IPS-NIHi11 (cell line): ENCODE measurements at places on chromosomes 6 and 20.

DNA sequence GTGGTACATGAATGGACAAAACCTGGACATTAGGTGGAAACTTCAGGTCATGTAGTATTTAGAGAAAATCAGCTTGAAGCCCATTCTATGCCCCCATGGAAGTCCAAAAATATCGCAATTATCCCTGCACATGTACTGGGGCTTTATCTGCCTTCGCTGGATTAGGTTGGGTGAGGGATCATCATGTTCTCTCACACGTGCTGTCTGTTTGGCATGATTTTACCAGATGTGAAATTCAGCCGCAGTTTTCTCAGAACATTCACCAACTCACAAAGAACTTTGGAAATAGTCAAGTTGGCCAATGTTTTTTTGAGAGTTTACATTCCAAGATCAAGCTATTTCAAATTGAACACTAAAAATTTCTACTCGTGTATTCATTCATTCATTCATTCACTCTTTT is 459.8 kb upstream of the CITED2 start:
- no peak for DNase-seq

- DNase-seq: no peak
Observed at GRCh38 chr20:34164381-34164984, 52.4 kb upstream of the EIF2S2 start.

DNA sequence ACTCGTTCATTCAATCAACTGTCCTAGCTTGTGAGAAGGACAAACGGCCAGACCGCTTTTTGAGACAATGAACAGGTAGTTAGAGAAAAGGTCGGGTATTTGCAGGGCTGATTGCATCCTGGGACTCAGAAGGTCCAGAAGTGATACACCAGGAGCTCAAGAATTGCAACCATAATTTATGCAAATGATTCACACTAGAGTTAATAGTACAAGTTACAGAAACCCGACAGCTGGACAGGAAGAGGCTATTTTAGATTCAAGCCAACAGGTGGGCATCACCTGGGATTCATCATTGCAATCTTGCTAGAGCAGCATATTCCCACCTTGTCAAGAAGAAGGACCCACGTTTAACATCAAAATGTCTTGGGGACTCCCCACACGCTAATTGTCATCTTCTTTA is 83.5 kb downstream of the TNFAIP3 start:
- no peak for DNase-seq

DNA sequence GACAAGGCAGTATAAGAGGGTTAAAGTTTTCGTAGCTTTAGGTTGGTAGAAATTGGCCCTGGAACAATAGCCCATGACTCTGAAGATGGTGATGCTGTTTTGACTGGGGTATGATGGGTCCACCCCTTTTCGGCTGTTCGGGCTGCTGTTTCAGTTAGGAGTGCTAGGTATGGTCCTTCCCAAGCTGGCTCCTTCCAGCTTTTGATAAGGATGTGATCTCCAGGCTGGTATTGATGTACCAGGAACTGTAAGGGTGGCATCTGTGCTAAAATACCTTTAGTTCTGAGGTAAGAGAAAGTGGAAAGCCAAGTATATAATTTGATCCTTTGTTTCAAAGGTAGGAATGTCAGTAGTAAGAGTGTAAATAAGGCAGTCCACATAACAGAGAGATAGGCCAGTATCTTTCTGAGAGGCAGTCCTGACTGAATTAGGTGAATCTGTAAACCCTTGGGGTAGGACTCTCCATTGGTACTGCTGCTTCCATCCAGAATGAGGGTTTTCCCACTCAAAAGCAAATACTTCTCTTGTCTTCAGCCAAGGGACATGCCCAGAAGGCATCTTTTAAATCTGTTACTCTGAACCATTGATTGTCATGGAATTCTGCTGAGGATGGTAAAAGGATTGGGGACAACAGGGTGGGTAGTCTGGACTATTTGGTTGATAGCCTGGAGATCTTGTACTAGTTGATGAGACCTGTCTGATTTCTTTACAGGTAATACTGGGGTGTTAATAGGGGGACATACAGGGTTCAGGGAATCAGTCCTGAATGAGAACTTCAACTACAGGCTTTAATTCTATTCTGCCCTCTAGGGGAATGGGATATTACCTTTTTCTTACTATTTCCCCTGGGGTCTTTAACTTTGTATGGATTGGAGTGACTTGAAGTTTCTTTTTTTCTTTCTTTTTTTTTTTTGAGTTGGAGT is 6.1 kb upstream of the ZNFX1 start:
- DNase-seq: no peak

DNA sequence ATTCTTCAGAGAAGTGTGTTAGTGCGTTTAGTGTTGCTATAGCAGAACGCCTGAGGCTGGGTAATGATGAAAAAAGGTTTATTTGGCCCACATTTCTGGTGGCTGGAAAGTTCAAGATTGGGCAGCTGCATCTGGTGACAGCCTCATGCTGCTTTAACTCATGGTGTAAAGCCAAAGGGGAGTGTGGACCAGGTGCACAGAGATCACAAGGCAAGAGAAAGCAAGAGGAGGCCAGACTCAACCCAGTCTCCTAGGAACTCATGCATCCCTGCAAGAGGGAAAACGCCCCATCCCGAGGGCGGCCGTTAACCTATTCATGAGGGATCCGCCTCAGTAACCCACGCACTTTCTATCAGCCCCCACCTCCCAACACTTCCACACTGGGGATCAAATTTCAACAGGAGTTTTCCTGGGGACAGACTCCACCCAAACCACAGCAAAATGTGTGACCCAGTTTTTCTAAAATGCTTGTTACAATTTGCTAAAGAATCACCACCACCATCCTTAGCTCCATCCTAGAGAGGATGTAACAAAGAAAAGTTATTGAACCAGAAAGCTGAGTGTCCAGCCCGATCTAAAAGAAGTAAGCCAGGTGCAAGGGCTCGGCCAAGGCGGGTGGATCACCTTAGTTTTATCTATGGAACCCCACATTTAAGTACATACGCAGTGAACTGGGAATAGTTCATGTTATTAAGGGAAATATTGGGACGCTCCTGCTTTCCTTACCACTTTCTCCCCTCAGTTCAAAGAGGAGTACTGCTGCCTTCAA is 164.8 kb downstream of the QKI start:
- peak; percentile 25 for DNase-seq

- no peak for DNase-seq
Observed at GRCh38 chr20:56324806-56325205, 34.0 kb upstream of the FAM210B start.

- DNase-seq: no peak
Observed at GRCh38 chr6:45584127-45584526, 206.4 kb upstream of the SUPT3H start.

GRCh38 chr6:88840796-88841539 is 122.5 kb downstream of the RNGTT start:
- DNase-seq: no peak

DNA sequence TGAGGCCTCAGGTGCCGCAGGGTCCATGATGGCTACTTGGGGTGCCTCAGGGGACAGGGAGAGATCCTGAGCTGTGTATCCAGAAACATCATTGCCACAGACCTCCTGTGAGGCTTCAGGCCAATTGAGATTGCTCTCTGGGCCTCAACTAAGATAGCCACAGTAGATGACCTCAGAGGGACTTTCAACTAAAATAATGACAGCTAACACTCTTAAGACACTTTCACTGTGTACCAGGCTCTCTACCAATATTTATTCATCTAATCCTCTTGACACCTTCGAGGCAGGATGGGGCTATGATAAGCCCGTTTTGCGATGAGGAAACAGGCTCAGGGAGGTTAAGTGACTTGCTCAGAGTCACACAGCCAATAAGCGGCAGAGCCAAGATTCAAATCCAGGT is 10.7 kb downstream of the RIMS4 start:
- no peak for DNase-seq

DNA sequence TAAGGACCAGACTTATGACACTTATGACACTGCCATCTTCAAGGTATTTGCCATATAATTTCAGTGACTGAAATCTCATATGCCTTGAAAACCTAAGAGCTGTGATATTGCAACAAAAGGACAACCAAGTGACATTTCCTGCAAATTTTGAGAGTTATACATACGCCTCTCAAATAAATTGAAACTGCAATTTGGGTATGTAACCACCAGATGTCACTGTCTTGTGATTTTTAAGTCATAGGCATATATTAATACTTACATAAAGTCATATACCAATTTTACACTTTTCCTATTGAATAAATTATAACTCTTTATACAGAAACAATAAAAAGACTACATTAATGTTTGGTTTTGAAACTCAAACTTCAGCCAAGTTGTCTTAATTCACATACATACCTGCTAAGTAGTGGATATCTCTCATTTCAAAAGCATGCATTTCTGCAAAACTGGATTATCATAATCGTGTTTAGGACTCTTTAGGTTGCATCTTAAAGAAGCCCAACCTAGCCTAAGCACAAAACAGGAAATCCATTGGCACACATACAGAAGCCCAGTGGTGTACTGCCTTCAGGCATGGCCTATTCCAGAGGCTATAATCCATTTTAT is 180.2 kb downstream of the PACRG start:
- no peak for DNase-seq

GRCh38 chr20:4267242-4267641 is 251.9 kb upstream of the RNF24 start:
- no peak for DNase-seq

DNA sequence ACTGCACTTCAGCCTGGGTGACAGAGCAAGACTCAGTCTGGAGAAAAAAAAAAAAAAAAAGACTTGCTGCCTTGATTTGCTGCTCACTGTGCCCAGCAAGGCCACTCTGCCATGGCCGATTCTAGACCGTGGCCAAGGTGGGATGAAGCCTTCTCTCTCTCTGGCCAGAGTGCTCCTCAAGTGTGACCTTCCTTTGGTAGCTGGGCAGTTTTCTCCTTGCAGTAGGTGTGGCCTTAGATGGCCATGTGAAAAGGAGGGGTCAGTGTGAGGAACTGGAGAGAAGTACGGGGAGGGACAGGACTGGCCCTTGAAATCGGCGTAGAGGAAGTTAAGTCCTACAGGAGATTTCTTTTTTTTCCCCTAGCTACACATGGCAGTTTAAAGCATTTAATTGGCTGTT is 272.0 kb downstream of the ARID1B start:
- no peak for DNase-seq

GRCh38 chr6:140414966-140415620 is 1040.6 kb upstream of the CITED2 start:
- peak; percentile 16 for DNase-seq

DNA sequence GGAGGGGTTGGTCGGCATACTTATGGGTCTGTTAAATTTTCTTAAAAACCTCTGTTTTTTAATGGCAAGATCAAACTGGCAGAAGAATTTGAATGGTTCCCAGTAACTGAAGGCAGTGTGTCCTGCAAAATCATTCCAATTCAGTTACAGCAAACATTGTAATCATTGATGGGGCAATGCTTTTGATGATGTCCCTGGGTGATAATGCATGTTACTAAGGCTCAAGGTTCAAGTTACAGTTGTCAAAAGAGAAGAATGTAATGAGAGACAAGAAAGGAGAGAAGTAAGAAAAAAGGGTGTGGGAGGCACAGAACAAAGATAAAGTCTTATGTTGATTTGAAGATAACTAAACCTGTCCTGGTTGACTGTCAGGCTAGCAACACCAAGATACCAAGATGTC is 54.9 kb downstream of the CEP162 start:
- no peak for DNase-seq

- DNase-seq: no peak
Observed at GRCh38 chr6:13178107-13178506, 150.2 kb downstream of the TBC1D7 start.

- no peak for DNase-seq
Observed at GRCh38 chr20:5221061-5221430, 94.2 kb downstream of the CDS2 start.

GRCh38 chr6:75747152-75747992 is 1.7 kb upstream of the MYO6 start:
- no peak for DNase-seq

GRCh38 chr6:167285077-167285770 is 5.9 kb upstream of the UNC93A start:
- DNase-seq: no peak

GRCh38 chr20:44399446-44399845 is 43.9 kb downstream of the HNF4A start:
- no peak for DNase-seq

GRCh38 chr6:7881765-7882500 is 28.7 kb downstream of the TXNDC5 start:
- DNase-seq: no peak

GRCh38 chr6:36018339-36018738 is 6.1 kb downstream of the SLC26A8 start:
- no peak for DNase-seq

- DNase-seq: no peak
Observed at GRCh38 chr6:144665932-144666450, 380.9 kb downstream of the UTRN start.

- no peak for DNase-seq
Observed at GRCh38 chr6:130132286-130132701, 90.5 kb downstream of the SAMD3 start.

DNA sequence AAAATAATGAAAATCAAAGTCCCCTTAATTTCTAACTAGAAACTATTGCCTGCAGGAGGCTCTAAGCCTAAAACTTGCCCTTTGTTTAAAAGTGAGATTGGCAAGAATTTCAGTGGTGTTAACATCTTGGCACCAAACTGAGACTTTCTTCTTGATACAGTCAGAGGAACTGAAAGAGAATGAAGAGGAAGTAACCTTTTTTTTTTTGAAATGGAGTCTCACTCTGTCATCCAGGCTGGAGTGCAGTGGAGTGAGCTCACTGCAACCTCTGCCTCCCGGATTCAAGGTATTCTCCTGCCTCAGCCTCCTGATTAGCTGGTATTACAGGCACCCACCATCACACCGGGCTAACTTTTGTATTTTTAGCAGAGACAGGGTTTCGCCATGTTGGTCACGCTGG is 3.6 kb downstream of the DOP1A start:
- DNase-seq: no peak

- DNase-seq: no peak
Observed at GRCh38 chr6:169559592-169559991, 142.2 kb downstream of the WDR27 start.

GRCh38 chr6:122200440-122200839 is 199.0 kb upstream of the HSF2 start:
- DNase-seq: no peak

- DNase-seq: no peak
Observed at GRCh38 chr20:25541676-25542075, 43.7 kb downstream of the NINL start.

- no peak for DNase-seq
Observed at GRCh38 chr6:142850679-142851423, 94.1 kb downstream of the HIVEP2 start.

DNA sequence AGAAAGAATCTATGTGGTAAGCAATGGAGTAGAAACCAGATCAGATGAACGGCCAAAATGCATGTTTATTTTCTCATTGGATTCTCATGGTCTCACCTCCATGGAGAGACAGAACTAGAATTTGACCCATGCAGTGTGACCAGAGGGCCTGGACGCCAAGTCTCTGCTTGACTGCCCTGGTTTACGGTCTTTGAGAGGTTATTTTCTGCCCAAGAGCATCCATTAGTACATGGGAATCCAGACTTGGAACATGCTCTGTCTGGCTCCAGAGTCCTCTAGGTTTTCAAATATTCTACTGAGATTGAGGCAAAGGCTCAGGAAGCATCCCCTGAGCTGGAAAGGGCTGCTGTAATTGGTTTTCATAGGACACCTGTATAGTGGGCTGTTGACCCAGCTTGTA is 45.5 kb upstream of the UST start:
- no peak for DNase-seq
